ENCODE measurements at places on chromosomes 4 and X.

DNA sequence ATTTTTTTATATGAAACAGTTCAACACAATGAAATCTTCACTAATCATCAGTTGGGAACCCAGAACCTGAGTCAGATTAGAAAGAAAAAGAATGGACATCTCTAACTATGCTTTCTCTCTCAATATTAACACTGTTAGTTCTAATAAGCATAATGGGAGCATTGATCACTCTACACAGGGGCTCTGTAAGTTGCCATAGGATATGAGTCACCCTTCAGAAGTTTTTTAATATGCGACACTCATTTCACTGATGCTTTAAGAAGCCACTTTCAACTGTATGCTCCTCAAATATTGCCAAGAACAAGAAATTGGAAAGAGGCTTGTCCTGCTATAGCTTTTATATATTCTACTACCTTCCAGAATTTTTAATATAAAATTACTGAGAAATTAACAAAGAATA lies 187.0 kb downstream of the AASDH start:
- no peak for DNase-seq

DNA sequence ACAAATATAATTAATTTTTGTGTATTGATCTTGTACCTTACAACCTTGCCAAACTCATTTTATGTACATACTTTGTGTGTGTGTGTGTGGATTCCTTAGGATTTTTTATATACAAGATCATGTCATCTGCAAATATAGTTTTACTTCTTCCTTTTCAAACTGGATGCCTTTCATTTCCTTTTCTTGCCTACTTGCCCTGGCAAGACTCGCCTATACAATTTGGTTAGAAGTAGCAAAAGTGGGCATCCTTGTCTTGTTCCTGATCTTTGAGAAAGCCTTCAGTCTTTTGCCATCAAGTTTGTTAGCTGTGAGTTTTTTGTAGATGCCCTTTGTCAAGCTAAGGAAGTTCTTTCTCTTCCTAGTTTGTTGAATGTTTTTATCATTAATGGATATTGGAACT lies 30.5 kb downstream of the RUFY3 start:
- no peak for DNase-seq

DNA sequence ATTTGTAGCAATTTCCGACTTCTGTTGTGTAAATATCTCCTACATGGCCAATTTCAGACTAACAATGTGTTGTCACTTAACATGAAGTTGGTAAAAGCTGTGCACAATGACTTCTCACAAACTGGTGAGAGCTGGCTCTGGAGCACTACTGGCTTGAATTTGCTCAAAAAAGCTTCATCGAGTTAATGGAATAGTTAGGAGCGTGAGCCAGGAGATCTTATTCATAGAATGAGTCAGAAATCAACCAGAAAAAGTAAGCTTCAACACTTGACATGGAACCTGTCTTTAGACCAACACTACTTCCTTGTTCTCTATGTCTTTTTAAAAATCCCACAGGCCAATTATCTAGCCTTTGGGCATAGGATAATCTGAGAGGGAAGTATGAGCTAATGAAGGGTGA lies 7.9 kb upstream of the CHRDL1 start:
- DNase-seq: no peak

GRCh38 chr4:159352609-159353008 lies 249.7 kb downstream of the RAPGEF2 start:
- DNase-seq: no peak

DNA sequence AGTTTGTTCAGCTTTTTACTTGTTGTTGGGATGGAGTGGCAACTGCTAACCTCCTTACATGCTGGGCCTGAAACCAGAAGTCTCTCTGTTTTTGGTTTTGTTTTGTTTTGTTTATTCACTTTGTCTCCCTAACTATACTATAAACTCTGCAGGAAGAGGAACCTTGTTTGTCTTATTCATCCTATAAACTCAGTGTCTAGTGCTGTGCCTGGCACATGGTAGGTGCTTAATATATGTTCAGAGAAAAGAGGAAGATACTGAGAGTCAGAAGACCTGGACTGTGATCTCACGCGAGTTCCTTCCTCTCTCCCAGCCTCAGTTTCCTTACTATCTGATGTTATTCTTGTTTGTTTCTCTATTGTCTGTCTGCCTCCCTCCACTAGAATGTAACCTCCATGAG lies 71.3 kb downstream of the PRPS1 start:
- no peak for DNase-seq

- no peak for DNase-seq
These were observed 53.0 kb upstream of the FBXW7 start for GRCh38 chr4:152588869-152589268.

DNA sequence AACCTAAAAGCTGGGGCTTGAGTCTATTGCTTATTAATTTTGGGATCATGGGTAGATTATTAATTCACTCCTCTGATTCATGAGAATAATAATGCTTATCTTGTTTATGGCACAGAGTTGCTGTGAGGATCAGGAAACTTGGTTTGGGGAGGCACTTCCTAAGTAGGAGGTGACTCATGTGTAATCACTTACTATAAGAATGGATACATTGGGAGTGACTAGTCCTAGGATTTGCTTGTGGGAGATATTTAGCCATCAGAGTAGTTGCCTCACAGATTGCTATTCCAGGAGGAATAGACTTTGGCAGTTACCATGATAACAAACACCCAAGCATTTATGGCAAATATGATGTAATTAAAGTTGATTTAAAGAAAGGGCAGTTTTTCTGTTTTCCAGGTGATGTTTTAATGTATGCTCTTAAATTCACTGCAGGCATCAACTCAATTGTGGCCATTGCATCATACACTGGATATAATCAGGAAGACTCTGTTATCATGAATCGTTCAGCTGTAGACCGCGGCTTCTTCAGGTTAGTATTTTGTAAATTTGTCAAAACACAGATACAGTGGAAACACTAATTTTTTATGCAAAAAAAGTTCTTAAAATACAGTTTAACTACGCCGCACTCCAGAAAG lies 41.9 kb downstream of the POLR2B start:
- DNase-seq: no peak

DNA sequence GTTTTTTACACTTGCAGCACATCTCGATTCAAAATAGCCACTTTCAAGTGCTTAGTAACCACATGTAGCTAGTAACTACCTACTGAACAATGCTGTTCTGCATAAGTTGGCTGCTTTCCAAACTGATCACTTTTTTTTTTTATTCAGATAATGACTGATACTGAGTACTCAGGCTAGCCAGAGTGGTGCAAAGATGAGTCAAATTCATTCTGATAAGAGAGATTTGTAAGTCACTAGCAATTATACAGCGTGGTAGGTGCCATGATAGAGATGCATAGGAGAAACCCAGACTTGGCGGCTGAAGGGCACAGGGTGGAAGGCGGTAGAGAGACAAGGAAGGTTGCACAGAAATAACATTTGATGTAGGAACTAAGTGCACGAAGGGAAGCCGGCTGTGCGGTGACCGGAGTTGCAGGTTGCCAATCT lies 357 bp upstream of the IGBP1 start:
- no peak for DNase-seq

DNA sequence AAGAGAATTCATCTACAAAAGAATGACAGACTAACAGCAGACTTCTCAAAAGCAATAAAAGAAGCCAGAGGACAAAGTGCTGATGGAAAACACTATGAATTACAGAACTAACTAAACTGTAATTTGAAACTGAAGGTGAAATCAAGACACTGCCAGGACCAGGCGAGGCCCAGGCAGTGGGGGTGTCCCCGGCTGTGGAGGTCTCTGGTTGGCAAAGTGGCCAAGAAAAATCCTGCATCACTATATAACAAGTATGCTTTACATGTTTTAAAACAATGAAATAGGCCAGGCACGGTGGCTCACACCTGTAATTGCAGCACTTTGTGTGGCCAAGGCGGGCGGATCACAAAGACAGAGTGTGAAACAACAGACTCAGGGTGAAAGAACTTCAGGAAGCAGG lies 32.9 kb downstream of the CHM start:
- DNase-seq: no peak

DNA sequence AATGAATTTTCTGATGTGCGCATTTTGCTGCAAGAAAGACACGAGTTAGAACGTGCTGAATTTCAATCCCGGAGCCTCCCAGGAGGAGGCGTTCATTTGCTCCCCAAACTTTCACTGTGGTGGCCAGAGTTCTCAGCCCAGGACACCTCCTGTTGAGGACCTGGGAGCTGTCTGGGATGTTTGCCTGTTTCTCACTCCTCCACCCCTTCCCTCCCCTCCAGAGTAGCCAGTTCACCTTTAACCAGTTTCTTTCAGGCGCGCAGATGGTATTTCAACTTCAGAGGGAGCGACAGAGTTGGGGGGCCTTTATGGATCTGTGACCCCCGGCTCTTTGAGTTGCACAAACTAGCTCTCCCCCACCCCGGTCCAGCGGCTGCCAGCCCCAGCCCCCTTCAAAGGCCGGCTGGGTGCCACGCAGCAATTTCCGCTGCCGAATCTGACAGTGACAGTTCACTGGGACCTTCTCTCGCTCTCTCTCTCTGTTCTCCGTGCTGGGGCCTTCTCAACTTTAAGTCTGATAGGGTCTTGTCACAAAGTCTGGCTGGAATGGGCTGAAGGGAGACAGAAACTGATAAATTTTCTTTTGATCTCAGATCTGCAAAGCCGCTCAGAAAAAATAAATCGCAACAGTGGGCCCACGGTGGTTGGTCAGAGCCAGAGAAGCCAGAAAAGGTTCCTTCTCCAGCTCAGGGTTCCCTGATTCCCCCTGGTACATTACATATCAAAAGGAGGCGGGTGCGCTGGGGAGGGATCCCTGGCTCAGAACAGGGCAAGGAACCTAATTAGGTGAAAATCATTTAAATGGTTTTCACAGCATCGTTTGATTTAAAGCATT lies 100.0 kb upstream of the STX18 start:
- no peak for DNase-seq

GRCh38 chrX:45198301-45198700 lies 2.4 kb downstream of the DIPK2B start:
- no peak for DNase-seq

DNA sequence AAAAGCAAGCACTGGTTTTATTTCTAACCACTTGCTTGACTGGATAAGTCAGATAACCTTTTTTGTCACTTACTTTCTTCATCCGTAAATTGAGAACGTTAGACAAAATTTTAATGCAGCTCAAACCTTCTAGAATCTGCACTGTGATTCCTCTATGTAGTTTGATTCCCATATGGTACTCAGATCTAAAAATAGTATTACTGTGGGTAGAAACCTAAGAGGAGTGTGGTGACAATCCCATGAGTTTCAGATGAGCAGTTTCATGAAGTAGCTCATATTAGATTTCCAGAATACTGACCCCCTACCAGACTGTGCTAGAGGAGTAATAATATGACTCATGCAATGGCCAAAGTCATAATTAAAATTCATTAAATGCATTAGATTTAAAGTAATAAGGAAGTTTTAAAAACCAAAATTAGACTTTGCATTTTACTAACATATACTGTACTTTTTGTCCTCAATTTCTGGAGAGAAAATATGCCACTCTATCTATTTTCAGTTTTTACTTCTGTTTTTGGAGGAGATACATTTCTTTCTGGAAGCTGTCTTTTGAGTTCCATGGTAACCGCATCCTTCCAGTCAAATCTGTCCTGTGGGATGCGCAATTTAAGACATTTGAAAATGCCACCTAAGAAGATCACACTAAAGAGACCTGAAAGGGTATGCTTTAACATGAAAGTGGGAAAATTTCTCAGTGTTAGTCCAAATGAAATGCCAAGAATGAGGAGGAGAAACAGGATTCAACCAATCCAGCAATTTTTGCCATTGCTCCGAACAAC lies 64.1 kb upstream of the GPM6A start:
- DNase-seq: no peak

GRCh38 chr4:20253283-20253734 lies 1.6 kb downstream of the SLIT2 start:
- DNase-seq: no peak

Measured in activated T-cell treated with anti-CD3 and anti-CD28 coated beads, Interleukin-2, amount 50 U/mL, for 4 hours (primary cell).